ENCODE measurements at places on chromosomes 2 and 18.

GRCh38 chr2:6421888-6422287 is 443.8 kb downstream of the CMPK2 start:
- no peak for DNase-seq

DNA sequence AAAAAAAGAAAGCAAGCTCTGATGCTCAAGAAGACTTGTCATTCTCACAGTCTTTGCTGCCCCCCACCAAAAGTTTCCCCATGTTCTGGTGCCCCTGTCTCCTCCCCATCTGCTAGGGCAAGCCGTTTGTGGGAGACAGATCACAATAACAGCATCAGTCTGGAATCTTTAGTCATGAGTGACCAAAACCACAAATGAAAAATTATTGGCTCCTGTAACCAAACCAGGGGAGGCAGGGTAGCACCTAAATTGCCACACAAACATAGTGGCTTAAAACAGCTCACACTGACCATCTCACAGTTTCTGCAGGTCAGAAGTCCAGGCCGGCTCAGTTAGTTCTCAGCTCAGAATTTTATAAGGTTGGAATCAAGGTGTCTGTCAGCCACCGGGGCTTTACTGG is 9.1 kb upstream of the B3GNT7 start:
- no peak for DNase-seq

DNA sequence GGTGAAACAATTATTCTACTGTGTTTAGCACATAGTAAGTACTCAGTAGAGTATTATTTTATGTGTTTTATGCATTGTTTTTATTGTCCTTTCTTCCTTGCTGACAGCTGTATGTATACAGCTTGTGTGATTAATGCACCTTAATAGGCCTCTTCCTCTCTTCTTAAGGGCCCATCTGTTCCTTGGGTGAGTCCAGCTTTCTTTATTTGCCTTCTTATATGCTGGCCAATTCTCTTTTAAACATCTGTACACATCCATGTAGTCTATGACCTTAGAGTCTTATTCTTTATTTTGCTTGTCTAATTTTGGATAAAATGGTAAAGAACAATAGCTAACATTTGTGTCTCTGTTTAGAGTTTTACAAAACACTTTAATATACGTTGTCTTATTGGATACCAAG is 333.7 kb upstream of the MEIS1 start:
- DNase-seq: no peak

DNA sequence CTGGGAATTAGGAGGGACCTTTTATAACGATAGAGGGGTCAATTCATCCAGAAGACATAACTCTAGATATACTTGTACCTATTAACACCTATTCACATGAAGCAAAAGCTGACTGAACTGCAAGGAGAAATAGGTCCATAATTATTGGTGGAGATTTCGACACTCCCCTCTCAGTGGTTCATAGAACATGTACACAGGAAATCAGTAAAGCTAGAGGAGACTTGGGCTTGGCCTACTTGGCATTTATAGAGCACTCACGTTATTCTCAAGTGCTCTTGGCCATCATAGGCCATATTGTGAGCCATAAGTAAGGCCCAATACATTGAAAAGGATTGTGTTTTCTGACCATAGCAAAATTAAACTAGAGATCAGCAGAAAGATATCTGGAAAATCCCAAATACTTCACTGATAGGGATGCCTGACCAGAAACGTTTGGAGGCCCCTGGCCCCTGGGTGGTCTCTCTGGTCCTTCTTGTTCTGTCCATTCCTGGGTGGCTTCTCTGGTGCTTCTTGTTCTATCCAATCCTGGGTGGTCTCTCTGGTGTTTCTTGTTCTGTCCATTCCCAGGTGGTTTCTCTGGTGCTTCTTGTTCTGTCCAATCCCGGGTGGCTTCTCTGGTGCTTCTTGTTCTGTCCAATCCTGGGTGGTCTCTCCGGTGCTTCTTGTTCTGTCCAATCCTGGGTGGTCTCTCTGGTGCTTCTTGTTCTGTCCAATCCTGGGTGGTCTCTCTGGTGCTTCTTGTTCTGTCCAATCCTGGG is 49.0 kb downstream of the SNED1 start:
- no peak for DNase-seq

GRCh38 chr2:204226305-204226880 is 289.8 kb downstream of the ICOS start:
- no peak for DNase-seq

GRCh38 chr2:216987252-216987821 is 127.5 kb upstream of the TNP1 start:
- no peak for DNase-seq

- no peak for DNase-seq
These were observed 42.7 kb downstream of the KCNF1 start for GRCh38 chr2:10954416-10954815.

DNA sequence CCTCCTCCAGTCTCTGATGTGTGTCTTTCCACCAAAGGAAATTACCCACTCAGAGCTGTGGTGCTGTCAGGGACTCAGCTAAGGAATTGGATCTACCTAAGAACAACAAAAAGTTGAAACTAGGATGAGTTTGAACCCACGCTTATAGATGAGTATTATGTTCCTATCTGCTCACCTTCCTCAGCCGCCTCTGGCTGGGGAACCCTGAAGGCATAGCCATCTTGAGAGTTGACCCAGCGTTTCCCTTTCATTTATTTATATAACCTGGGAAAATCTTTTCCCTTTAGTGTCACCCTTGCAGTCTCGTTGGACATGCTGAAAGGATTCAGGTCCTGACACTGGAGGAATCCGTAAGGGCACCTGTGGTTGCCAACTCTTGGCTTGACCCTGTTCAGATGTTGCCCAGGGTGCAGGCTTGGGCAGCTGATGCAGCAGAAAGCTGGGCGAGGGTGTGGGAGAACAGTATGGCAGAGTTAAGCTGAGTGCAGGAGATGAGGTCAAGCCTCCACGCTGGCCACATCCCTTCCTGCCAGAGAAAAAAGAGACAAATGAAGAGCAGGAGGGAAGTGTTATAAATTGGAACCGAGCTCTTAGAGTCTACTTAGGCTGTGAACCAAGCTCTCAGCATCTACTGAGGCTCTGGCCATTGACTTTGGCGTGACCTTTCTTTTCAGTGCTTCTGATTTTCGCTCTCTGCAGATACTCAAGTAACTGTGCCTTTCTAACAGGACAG is 1.9 kb downstream of the CDH20 start:
- peak; percentile 23 for DNase-seq

GRCh38 chr2:69644506-69644979 is 1.0 kb upstream of the AAK1 start:
- no peak for DNase-seq

- no peak for DNase-seq
These were observed 97.7 kb upstream of the PKDCC start for GRCh38 chr2:41949883-41950665.

DNA sequence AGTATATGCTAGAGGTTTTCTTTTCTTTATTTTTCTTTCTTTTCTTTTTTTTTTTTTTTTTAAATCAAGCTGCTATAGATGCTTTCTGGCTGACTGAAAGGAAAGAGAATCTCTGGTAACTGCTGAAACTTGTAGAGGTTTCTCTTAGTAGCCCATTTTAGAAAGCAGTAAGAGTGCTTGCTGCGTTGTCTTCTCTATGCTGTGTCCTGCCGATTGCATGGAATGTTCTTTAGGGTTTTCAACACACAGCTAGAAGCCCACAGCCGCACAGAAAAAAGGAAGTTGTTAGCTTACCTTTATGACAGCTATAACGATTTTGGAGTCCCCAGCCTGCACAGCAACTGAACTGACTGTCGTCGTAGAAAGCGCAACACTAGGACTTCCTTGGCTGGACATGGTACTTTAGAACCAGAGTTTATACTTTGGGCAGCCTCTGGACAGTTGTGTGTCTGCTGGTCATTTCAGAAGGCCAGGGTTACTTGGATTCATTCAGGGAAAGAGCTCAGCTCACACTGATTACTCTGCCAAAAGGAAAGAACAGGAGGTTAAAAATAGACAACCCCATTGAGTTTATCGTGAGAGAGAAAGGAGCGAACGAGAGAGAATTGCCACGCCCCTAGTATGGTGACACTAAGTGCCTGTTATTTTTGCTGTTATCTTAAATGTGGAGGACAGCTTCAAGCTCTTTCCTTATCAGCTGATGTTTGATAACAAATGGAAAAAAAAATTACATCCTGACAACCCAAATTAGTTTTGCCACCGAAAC is at the start of gene CCDC141:
Gene CCDC141 (minus strand): TSS at position 592 of the 766 bp plus-strand sequence. CDS start 196 bp downstream, at position 396.
- DNase-seq: no peak

GRCh38 chr2:113965644-113966043 is 75.8 kb downstream of the ACTR3 start:
- no peak for DNase-seq

- DNase-seq: no peak
These were observed 76.0 kb upstream of the CTDP1 start for GRCh38 chr18:79603321-79604204.

- no peak for DNase-seq
These were observed 376.1 kb upstream of the SOX11 start for GRCh38 chr2:5316001-5316490.

GRCh38 chr18:51383116-51383515 is 185.6 kb upstream of the MEX3C start:
- no peak for DNase-seq

DNA sequence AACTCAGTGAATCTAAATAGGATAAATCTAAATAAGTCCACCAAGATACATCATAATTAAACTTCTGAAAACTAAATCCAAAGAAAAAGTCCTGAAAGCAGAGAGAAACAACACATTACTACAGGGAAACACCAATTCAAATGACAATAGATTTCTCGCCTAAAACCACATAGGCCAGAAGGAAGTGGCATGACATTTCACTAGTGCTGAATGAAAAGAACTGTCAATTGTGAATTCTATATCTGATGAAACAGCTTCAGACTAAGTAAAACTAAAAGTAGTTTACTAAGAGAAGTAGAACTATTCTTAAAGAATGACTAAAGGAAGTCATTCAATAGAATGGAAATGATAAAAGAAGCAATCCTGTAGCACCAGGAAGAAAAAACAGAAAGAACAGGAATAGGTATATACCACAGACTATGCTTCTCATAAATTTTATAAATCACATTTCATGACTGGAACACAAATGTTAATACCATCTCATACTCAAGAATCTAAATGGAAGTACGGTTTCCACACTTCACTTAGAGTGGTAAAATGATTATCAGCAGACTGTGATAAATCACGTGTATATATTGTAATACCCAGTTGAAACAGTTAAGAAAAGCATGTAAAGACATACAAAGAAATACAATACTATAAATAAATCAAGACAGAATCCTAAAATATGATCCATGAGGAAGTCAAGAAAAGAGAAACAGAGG is 46.4 kb downstream of the ASXL2 start:
- no peak for DNase-seq

DNA sequence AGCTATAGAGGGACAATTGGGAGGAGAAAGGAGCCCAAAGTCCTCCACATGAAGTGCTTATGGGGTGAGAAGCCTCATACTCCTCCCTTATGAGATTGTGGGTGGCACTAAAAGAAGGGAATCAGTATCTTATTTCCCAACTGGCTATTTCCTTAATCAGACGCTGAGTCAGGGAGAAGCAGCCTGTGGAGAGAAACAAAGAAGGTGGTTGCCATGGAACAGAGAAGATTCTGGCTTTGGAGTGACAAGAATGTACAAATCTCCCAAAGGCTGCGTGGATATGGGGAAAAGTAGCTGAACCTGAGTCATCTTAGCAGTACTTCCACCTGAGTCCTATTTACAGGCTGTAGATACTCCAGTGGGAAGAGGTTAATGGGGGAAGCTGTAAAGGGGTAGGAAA is 115.8 kb upstream of the CWC22 start:
- no peak for DNase-seq

- DNase-seq: no peak
These were observed 170.0 kb downstream of the CELF4 start for GRCh38 chr18:37395631-37396030.

DNA sequence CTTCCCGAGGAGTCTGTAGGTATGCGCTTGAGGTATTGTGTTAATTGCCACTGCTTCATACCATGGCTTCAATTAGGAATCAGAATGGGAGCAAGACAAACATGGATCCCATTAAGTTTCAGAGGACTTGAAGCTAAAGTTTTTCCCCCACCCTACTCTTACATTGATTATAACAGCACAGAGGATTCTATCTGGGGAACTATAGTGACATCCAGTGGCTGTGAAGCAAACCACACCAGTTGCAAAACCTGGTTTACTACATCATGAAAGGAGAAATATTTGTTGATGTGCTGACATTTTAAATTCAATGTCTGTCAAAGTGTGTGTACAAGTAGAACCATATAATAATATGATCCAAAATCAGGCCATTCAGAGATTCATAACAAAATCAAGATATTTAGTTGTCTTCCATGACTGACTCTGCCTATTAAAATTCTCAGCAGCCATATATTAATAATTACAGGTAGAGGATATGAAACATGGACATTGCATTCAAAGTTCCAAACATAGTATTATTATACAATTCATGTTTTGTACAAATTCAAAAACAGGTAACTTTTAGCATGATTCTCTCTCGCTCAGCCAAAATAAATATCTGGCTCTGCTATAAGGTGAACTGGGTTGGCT is 82.9 kb downstream of the GRB14 start:
- no peak for DNase-seq

DNA sequence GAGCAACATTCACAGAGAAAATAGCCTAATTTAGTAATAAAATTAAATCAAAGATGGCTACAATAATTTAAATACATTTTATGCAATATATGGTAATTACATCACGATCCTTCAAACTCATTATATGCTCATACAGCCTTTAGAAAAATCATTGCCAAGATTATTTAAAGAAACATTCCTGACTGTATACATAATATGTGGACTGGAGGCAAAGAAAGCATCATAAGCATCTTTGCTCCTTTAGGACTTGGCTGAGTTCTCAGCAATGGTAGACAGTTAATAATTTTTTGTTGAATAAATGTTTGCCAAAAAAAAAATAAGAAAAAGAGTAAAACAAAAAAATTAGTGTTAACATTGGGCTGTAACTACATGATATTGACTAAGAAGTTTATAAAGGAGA is 26.9 kb downstream of the NCKAP5 start:
- no peak for DNase-seq

GRCh38 chr2:216274194-216274840 is 98.0 kb downstream of the MARCHF4 start:
- DNase-seq: no peak

DNA sequence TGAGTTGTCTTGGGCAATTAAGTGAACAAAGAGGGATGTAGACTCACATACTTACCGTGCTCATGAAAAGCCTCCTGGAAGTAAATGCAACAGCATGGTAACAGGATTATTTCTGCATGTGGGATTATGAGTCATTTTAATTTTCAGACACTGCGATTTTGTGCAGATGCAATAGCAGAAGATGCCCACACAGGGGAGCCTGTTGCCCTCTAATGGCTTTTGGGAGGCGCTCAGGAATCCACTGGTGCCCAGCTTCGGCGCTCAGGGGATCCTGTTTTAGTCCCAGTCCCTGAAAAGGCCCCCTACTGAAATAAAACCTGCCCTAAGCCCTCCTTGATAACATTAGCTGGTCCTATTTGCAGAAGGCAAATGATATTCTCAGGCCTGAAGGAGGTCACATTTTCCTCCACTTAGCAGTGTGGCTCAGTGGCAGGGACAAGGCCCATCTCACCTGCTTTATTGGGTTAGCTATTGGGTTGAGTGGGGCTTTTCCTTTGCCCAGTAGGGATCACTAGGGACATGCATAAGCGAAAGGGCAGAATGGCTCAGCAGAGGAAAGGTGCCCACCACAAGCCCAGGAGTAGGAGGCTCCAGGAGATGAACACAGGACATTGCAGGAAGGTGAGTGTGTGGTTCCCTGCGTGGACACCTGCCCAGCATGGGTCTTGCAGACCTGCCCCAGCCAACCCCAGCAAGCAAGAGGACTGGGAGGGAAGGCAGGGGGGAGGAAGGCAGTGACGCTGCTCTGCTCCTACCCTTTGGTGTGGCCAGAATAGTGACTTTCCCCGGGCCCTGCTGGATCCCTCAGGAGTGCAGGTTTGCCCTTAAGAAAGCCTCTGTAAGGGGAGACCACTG is 26.5 kb upstream of the KCNS3 start:
- DNase-seq: peak; percentile 21

- no peak for DNase-seq
These were observed 70.2 kb upstream of the ITM2C start for GRCh38 chr2:230794497-230794896.
